ENCODE measurements at places on chromosomes 5 and 9.

- DNase-seq = no peak
Observed at GRCh38 chr5:68348447-68349222, 133.1 kb downstream of the PIK3R1 start.

- DNase-seq = no peak
Observed at GRCh38 chr5:82018462-82018861, 46.6 kb downstream of the ATG10 start.

GRCh38 chr9:121921444-121921843 is 171.7 kb downstream of the TTLL11 start:
- DNase-seq = no peak

DNA sequence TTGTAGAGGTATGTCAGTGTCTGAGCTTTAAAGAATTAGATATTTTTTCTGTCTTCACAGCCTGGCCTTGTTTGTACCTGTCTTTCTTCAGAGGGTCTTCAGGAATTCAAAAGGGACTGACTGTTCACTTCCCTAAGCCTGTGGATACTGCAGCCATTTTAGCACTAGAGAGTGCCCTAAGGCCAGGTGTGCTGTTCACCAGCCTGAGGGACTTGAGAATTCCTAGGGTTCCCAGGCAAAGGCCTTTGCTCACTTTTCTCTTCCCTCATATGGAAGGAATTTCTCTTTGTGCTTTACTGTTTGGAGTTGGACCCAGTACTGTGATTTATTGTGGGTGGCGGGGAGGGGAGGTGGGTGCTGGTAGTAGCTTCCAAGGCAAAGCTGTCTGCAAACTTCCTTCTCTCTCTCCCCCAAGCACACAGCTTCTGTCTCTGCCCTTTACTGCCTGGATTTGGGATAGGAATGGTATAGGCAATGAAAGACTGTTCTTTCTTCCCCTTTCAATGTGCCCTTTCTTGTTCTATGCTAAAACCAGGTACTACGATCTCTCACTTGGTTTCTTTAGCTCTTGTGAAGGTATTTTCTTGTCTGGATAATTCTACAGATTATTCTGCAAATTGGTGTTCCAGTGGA is 9.7 kb upstream of the LRRC70 start:
- no peak for DNase-seq

DNA sequence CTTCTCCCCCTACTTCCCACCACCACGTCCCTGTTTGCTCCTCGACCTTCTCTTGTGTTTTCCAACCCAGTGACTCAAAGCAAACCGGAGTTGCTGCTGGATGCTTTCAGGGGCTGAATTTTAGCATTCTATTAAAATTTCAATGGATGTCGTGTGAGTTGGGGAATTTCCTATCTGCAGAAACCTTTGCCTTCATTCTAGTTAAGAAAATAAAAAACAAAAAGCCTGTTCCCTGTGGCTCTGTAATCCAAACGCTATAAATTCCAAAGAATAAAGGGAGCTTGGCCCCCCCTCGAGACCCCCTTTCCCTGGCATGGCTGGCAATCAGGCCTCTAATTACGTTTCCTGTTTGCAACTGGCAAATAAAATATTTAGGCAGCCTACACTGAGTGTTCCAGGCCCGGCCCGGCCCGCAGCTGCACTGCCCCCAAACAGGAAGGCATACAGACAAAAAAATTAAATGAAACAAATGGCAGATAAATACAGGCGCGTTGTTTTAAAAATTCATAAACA is 139.4 kb upstream of the PPP1R26 start:
- DNase-seq = peak; percentile 64

GRCh38 chr5:160296496-160296895 is 15.9 kb downstream of the CCNJL start:
- no peak for DNase-seq

DNA sequence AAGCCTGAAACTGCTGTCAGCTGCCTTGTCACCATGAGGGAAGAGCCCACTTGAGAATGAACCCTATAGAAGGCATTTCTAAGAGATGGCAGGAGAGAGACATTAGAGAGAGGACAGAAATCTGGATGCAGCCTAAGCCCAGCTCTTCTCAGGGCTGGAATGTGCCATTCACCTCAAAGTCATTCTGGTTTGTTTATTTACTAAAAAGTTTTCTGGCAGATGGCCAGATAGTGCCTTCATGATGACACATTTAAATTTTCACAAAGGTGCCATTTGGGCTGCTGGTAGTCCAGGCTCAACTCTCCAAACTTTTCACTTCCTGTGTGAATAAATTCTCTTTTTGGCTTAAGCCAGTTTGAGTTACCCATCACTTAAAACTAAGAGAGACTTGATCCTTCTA is 144.6 kb upstream of the ZNF366 start:
- no peak for DNase-seq

DNA sequence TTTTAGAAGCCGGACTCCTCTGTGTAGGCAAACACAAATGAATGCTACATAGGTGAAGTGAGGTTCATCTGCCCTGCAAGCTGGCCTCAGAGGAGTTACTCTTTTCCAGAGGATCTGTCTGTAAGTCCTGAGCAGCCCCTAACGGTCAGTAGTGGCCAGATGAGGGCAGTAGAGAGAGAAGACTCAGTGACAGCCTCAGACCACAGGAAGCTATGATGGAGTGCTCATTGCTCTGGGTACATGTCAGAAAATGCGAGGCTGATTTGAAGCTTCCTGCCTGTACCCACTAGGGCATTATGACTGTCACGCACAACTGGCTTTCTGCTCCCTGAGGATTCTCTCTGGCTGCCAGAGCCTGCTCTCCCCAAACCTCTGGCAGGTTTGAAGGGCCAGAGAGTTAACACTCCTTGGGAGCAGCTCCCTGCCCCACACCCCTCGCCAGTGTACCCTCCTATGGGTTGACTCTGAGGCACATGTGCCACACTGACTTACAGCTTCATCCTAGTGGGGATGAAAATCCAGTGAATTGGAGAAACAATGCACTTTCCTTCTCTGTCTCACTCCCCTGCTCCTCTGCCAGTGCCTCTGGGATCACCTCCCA is 141.5 kb downstream of the GABRG2 start:
- DNase-seq = peak; percentile 69
